ENCODE measurements at places on chromosomes 11 and 22. TPM values are rescaled to one million over a fixed set of nuclear protein-coding genes. Genes with fewer than 3 reads are reported as not detected.
A peak's percentile ranks its signal among the peaks of the same experiment; 100 is the strongest.

TYR gene
- not detected for total RNA-seq

OR52N4 gene
- total RNA-seq = not detected

WNT11 gene
- 1.9 TPM for total RNA-seq

OR8A1 gene
- not detected for total RNA-seq

PRRG4 gene
- 5.4 TPM for total RNA-seq

DNA sequence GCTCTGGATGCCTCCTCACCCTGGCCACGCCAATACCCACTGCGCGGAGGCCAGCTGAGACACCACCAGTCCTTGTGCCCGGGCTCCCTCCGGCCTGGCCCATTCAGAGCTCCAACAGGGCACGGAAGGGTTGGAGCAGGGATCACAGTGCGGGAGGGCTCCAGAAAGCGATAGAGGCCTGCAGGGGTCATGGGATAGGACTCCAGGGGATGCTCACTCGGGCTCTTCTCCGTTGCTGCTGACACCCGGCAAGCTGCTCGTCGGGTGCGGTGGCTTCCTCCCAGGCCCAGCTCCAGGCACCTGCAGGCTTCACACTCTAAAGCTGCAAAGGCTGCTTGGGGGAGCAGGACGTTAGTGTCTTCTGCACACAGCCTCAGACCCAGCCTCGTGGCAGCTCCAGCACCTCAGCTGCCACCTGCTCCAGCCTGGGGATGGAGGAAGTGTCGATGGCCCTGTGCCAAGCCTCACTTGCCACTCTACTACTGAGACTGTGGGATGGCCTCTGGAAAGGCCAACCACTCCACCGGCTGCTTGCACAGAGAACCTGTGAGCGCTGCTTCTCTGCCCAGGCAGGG is 10.6 kb downstream of the WNT7B start:
- no peak for DNase-seq
- no peaks in the 10 kb centered on the region for H3K27me3 ChIP-seq
- peaks cover 33% of the 10 kb centered on the region for H3K4me1 ChIP-seq
- H3K36me3 ChIP-seq = no peaks in the 10 kb centered on the region

DNA sequence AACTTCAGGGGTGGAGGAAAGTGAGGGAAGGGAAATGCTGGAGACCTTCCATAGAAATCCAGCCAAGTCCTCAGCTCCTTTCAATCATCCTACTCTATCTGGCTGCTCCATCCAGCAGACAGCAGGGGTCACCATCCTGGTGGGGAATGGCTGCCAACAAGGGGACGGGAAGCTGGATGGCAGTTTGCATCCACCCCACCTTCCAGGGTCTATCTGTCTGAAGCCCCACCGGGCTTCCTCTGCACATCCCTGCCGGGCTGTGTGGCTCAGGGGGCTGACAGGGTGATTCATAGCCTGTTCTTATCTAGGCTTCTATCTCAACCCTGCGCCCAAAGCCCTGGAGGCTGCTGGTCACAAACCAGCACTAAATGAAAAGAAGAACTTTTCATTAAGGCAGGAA is 1.1 kb downstream of the SYTL2 start:
- H3K36me3 ChIP-seq = no peaks in the 10 kb centered on the region
- H3K4me3 ChIP-seq = no peak overlapping the region
- no peaks in the 10 kb centered on the region for H3K27me3 ChIP-seq
- no peak for DNase-seq
- no peak overlapping the region for H3K27ac ChIP-seq

DNA sequence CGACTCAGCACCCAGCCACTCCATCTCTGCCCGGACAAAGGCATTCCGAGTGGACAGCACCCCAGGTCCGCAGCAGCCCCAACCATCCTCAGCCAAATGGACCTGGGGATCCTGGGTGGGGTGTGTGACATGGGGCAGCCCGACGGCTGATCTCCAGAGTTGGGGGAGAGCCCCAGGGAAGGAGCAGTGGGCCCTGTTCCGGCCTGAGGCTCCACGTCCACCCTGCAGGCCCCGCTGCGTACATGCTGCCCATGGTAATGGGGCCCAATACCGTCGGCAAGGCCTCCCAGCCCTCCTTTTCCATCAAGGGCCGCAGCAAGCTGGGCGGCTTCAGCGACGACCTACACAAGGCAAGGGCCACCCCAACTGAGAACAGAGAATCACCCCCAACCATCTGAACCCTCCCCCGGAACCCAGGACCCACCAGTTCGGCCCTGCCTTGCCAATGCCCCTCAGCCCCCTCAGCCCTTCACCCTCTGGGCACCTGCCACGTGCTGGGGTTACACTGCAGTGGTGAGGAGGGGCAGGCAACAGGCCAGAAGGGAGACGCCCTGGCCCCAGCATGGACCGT is 5.4 kb downstream of the SCGB1C1 start:
- H3K4me1 ChIP-seq = no peaks in the 10 kb centered on the region
- no peak for DNase-seq
- H3K27me3 ChIP-seq = no peaks in the 10 kb centered on the region
- H3K4me3 ChIP-seq = no peak overlapping the region
- no peak overlapping the region for H3K27ac ChIP-seq

GRCh38 chr11:61769946-61770683 is 17.7 kb downstream of the MYRF start:
- no peak overlapping the region for H3K27ac ChIP-seq
- peaks cover 10% of the 10 kb centered on the region for H3K4me1 ChIP-seq
- no peaks in the 10 kb centered on the region for H3K36me3 ChIP-seq
- H3K27me3 ChIP-seq = no peaks in the 10 kb centered on the region
- no peak overlapping the region for H3K4me3 ChIP-seq

GRCh38 chr11:100141201-100141600 is 545.9 kb upstream of the ARHGAP42 start:
- H3K27me3 ChIP-seq = no peaks in the 10 kb centered on the region
- no peaks in the 10 kb centered on the region for H3K36me3 ChIP-seq
- no peak overlapping the region for H3K27ac ChIP-seq
- H3K4me1 ChIP-seq = no peaks in the 10 kb centered on the region
- no peak overlapping the region for H3K4me3 ChIP-seq

DNA sequence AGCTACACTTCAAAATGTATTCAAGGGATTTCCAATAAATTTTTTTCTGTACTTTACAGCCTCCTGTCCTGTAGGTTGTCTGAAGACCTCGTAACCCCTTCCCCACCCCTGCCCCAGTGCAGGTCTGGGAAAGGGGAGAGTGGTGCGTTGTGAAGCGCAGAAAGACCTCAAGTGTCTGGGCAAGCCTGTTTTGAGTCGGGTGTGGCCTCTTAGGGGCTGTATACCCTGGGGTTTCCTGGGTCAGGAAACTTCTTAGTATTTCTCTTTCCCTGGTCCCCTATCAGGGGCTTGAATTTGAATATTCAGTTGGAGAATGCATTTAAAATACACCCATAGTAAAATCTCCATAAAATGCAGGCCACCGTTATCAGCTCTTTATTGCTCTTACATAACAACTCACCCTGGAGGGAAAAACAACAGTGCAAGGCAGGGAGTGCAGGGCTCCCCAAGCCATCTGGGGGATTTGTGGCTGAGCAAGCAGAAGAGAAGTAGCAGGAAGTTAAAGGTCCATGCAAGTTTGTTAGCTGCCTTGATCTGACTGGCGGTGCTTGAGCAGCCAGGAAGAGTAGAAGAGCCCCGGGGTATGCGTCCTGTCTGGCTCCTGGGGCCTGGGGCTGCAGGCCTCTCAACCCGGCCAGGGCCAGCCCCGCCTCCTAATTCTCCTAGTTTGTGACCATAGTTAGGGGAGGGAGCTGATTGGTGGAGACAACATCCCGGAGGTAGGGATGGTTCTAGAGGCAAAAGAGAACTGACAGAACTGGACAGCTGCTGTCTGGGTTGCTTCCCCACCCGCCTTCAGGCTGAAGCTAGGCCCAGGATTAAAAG is 25.7 kb downstream of the ARHGAP1 start:
- peaks cover 12% of the 10 kb centered on the region for H3K36me3 ChIP-seq
- H3K4me1 ChIP-seq = peaks cover 4% of the 10 kb centered on the region
- no peaks in the 10 kb centered on the region for H3K27me3 ChIP-seq
- DNase-seq = no peak
- H3K4me3 ChIP-seq = no peak overlapping the region

- no peak for DNase-seq
- no peak overlapping the region for H3K4me3 ChIP-seq
- H3K36me3 ChIP-seq = peaks cover 38% of the 10 kb centered on the region
- no peaks in the 10 kb centered on the region for H3K27me3 ChIP-seq
- H3K4me1 ChIP-seq = peaks cover 64% of the 10 kb centered on the region
Observed at GRCh38 chr11:35146074-35146521, 7.1 kb downstream of the CD44 start.

GRCh38 chr11:45182902-45183301 is 36.5 kb downstream of the PRDM11 start:
- no peaks in the 10 kb centered on the region for H3K27me3 ChIP-seq
- H3K36me3 ChIP-seq = no peaks in the 10 kb centered on the region
- no peak overlapping the region for H3K27ac ChIP-seq
- H3K4me1 ChIP-seq = peaks cover 23% of the 10 kb centered on the region
- peak; percentile 19 for DNase-seq

Data from HCT116 (cell line).